ENCODE measurements at places on chromosomes 7 and 10.

DNA sequence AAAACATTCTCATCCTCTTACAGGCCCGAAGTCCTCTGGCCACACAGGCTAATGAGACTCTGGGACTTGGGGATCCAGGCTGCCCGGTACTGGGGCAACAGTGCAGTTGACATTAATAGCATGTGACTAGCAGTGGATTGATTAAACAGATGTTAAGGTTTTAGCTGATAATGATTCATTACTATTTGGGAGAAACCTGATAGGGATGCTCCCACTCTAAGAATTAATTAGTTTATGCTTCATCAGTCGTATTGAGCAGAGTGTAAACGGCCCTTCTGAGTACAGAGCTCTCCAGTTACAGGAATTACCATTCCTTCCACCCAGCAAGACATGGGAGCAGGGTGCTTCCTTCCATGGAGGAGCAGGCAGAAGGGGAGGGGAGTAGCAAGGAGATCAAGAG, 82.7 kb downstream of the RPS24 start:
- no peak for DNase-seq

- no peak for DNase-seq
Observed at GRCh38 chr7:143485500-143485899, 7.8 kb downstream of the TAS2R41 start.

DNA sequence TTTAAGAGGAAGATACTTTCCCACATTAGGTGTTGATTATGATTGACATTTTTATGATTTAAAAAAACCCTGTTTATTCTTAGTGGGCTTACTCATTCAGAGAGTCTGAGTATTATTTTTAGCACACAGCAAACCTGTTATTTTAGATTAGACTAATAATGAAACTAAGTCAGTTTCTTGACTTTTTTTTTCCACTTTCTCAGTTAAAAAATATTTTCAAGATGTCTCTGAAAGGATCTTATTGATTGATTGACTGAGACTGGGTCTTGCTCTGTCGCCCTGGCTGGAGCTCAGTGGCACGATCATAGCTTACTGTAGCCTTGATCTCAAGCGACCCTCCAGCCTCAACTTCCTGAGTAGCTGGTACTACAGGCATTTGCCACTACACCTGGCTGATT, 20.4 kb upstream of the INPP5F start:
- DNase-seq = no peak

DNA sequence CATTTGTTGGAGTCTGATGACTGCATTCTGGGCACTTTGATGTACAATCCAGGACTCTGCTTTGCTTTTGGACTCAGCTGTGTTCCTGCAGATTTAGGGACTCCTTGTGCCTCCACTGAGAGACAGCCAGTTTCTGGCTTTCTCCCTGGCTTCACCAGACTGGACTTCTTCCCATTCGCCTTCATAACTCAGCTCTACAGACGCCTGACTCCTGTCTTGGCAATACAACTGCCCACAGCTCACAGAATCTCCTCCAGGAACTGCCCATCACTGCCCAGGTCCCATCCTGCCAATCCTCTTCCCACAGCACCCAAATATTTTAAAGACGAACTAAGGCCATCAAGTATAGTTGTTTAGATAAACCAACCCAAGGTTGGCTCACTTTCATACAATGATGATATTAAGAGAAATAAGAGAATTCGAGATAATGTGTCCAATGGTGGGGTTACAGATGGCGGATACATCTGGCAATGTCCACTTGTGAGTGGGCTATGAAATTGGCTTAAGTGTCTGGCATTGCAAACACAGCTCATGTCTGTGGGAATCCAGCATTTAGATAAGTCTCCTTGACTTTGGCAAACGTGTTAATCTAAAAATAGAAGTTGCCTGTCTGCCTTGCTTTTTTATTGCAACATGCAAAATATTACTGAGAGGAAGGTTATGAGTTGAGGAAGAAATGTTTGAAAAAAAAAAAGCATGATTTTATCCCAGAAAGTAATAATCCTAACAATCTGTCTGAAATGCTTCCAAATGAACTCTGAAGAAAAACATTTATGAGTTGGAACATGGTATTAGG, 95.1 kb downstream of the ITGA8 start:
- no peak for DNase-seq

DNA sequence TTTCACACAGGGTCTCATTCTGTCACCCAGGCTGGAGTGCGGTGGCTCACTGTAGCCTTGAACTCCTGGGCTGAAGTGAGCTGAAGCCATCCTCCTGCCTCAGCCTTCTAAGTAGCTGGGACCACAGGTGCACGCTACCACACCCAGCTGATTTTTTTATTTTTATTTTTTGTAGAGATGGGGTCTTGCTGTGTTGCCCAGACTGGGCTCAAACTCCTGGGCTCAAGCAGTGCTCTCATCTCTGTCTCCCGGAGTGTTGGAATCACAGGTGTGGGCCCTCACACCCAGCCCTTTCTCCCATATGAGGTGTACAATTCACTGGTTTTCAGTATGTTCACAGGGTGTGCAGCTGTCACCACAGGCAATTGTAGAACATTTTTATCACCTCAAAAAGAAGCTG, 5.2 kb downstream of the INPP5A start:
- no peak for DNase-seq
